ENCODE measurements at places on chromosomes 16 and 17.

- DNase-seq: no peak
Measured at GRCh38 chr16:69031877-69032301, 73.6 kb upstream of the HAS3 start.

- DNase-seq: no peak
Measured at GRCh38 chr16:19853132-19853741, 31.4 kb downstream of the GPRC5B start.

GRCh38 chr17:80531400-80531799, 13.2 kb upstream of the RPTOR start:
- no peak for DNase-seq

- no peak for DNase-seq
Measured at GRCh38 chr17:18910326-18910725, 41.6 kb upstream of the SLC5A10 start.

DNA sequence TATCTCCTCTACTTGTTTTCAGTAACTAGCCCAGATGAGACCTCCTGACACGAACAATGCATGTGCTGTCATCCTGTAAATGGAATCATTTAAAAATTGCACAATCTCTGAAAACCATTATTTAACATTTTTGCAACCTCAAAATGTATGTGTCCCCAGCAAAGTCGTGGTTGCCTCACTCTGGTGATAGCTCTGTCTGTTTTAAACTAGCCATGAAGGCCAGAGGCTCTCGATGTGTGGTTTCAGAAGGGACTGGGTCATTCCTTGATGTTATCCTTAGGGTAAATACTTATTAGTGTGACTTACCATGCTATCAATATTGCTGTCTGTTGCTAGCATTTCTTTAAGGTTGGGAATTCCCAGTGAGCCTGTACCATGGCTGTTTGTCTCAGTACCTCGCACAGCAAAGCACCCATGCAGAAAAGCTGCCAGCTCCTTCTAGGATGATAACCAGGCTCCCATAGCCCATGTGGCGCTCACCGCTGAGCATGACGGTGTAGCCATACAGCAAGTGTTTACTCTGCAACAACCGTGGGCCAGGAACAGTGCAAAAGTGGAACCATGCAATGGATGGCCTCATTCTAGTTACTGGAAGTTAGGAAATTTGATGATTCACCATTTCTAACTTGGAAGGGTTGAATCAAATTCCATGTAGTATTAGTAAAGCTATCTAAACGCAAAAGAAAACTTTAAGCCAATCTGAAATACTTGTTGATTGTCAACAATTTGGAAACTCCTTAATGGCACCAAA, 2.9 kb upstream of the PGS1 start:
- DNase-seq: no peak

GRCh38 chr16:81483064-81483969, 38.7 kb downstream of the CMIP start:
- no peak for DNase-seq

- DNase-seq: no peak
Measured at GRCh38 chr16:85258166-85258565, 145.9 kb upstream of the CIBAR2 start.

- DNase-seq: peak; percentile 52
Measured at GRCh38 chr17:2087597-2088211, 32.8 kb downstream of the HIC1 start.

DNA sequence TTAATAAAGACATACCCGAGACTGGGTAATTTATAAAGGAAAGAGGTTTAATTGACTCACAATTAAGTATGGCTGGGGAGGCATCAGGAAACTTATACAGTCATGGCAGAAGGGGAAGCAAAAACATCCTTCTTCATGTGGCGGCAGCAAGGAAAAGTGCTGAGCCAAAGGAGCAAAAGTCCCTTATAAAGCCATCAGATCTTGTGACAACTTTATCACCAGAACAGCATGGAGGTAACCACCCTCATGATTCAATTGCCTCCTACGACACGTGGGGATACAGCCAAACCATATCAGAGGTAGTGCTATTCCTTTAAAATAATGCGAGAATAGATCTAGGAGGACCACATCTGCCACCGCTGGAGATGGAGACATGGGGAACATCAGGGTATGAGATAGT, 9.0 kb downstream of the C16orf54 start:
- no peak for DNase-seq

DNA sequence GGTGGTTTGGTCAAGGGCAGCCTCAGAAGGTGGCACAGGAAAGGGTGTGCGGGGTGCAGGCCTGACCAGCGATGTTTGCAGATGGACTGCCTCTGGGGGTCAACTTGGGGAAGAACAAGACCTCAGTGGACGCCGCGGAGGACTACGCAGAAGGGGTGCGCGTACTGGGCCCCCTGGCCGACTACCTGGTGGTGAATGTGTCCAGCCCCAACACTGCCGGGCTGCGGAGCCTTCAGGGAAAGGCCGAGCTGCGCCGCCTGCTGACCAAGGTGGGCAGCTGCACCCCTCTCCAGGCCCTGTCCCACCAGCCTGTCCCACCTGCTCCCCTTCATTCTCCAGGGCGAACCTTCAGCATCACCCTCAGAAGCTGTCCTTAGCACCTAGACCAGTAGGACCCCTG, 12.5 kb downstream of the DHODH start:
- DNase-seq: no peak

- DNase-seq: no peak
Measured at GRCh38 chr16:84449156-84450140, 55.0 kb downstream of the MEAK7 start.

DNA sequence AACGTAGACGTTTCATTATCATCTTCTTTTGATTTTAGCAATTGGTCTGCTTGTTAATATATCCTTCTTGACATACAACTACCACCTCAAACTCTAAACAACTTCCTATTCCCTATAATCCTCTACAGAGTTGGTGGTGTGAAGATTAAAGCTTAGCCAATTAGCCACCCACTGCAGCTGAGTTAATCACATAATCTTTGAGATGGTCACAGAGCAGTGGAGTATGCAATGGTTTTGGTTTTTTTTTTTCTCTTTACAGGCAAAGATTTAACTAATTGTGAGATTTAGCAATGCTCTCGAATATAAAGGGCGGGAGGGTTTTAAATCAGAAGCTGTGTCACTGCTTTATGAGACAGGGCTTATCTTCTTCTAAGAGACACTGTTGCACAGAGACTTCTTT, 37.0 kb downstream of the STX8 start:
- DNase-seq: no peak

- no peak for DNase-seq
Measured at GRCh38 chr16:49799172-49799571, 56.7 kb downstream of the ZNF423 start.

GRCh38 chr17:48663134-48663924, 37.2 kb upstream of the HOXB9 start:
- no peak for DNase-seq

DNA sequence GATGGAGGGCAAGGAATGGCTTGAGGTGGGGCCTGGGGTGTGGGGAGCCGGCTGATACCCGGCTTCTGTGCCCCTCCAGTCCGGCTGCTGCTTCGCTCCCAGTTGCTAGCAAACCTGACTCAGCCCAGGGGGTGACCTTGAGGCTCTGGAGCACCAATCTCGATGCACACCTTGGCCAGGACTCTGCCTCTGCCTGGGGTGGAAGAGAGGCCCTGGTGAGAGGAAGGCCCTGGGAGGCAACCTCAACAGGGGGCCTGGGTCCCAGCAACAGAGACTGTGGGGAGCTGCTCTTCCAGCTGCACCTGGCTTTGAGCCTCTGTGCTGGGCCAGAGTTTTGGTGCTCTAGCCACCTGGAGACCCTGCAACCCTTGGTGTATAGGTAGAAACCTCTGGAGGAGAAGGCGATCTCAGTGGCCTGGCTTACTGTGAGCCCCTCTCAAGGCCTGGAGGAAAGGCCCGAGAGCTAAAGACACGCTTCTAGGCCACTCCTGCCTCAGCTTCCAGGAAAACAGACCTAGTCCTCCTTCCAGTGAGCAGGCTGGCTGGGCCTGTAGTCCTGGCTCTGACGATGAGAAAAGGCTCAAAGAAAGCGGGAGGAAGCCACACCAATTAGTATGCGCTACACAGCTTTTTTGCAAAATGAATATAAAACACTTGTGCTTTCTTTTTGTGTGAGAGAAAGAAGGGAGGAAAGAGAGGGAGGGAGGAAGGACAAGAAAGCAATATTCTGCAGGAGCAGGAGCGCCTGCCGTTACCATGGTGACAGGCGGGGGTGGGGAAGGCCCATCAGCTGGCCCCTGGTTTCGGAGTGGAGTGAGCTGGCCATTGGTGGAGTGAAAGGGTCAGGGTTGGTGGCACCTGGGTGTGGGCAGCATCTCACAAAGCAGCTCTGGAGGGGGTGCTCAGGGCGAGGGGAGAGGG, 51.0 kb downstream of the VAC14 start:
- peak; percentile 65 for DNase-seq

DNA sequence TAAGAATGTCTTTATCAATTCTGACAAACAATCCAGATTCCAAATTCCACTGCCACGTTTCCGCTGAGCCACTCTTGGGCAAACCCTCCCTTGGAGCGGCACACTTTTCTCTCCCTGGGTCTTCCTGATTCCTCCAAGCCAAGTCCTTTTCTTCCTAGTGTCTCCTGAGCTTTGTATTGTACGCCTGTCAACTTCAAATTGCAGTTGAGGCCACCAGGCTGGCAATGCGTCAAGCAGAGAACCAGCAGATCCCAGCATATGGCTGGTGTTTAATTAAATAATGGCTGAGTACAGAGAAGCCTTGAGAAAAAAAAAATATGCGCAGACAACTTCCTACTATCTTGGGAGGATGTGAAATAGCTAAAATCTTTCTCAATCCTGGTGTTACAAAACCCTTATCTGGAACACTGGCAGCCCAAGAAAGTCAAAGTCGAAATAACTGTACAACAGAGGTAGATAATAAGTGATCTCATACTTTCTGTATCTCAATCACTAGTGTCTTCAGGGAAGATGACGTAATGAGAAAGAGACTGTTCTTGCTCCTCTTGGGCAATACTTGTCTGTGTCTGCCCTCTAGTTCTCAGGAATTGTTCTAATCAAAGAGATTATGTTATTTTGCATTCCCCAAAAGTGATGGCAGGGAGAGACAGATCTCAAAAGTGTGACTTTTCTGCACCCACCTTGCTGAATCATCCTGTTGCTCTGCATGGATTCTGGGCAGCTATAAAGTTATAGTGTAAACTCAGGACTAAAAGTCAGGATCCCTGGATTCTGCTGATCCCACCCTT, 15.0 kb downstream of the SMIM36 start:
- DNase-seq: no peak

- DNase-seq: peak; percentile 51
Measured at GRCh38 chr16:89167425-89167941, 4.1 kb upstream of the CDH15 start.

DNA sequence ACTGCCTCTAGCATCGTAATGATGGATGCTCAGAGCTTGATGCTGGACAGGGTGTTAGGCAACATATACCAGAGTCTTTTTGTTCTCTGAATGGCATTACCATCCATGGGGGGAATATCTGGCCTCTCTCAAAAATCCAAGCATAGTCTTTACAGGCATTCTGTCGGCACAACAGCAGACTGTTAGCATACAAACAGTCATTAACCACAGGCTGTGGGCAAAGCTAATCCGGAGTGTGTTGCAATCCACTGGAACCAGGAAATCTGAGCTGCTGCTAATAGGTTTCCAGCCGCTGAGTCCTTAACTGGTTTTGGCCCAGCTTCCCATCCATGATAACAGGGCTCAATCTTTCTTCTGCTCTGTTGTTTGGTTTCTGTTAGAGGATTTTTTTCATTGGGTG, 371.9 kb downstream of the HS3ST3B1 start:
- no peak for DNase-seq

- DNase-seq: no peak
Measured at GRCh38 chr17:44120851-44121605, 2.4 kb downstream of the HDAC5 start.

GRCh38 chr17:50162466-50163254, 3.1 kb upstream of the SGCA start:
- no peak for DNase-seq

GRCh38 chr17:79548116-79548515, 62.7 kb downstream of the RBFOX3 start:
- DNase-seq: no peak

GRCh38 chr17:73359352-73359751, 47.6 kb upstream of the CDC42EP4 start:
- DNase-seq: no peak

DNA sequence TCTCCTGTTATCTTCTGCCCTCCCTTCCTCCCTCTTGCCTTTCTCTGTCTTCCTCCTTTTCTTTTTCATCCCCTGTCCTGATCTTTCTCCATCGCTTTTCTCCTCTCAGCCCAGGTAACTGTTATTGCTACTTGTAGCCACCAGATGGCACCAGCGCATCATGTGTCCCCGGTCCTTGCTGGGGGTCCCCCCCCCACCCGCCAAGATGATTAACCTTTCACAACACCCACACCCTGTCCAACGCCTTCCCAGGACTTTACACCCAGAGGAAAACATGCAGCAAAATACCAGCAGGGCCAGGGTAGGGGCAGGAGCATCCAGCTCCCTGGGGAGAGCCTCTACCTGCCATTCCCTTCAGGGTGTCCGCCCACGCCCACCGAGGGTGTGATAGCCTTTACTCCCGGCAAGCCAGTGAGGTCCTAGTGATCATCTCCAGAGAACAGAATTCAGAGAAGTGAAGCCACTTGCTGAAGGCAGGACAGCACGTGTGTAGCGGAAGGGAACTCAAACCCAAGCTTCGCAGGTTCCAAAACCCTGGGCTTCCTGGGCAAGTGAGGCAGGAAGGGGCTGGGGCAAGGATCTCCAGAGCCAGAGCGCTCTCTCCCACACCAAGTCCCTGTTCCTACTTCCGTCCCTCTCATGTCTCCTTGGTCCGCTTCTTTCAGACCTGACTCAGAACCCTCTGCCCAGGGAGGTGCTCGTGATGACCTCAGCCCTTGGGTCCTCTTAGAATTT, 13.4 kb upstream of the TAC4 start:
- no peak for DNase-seq

DNA sequence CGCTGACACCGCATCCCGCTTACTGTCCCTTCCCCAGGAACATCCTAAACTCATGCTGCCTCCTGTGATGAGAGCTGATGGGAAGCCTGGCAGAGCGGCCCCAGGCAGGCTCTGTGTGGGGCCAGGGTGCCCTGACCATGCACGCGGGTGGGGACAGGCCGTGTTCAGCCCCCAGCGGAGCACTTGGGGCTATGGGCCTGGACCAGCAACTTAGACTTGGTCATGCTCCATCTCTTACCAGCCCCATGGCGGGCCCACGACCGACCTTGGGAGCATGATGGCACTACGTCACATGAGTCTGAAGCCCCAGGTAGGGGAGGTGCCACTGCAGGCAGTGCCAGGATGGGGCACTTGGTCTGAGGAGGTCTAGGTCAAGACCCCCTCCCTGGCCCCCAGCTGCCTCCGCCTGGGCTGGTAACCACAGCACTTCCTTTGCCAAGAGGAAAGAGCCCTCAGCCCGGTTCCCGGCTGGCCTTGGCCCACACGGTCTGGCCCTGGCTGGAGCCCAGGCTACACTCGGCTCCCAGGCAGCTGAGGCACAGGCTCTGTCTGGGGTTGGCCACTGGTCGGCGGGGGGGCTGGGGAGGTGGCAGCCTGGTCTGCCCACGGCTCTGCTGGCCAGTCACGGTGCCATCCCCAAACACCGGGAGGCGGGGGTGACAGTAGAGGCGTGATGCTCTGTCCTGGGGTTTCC, 25.7 kb downstream of the BAHCC1 start:
- peak; percentile 88 for DNase-seq

Measured in globus pallidus (tissue), 1 donor.